ENCODE measurements at places on chromosomes 7 and 10.

GRCh38 chr10:104766341-104766740 is 125.3 kb downstream of the SORCS3 start:
- no peaks in the 10 kb centered on the region for H3K36me3 ChIP-seq
- no peaks in the 10 kb centered on the region for H3K27me3 ChIP-seq
- peak; percentile 7 for DNase-seq
- H3K4me1 ChIP-seq, result no peaks in the 10 kb centered on the region
- H3K27ac ChIP-seq, result no peak overlapping the region
- H3K4me3 ChIP-seq, result no peak overlapping the region

GRCh38 chr7:133741703-133742102 is 385.4 kb upstream of the LRGUK start:
- no peak overlapping the region for H3K27ac ChIP-seq
- H3K4me1 ChIP-seq, result peaks cover 8% of the 10 kb centered on the region
- H3K4me3 ChIP-seq, result no peak overlapping the region
- H3K36me3 ChIP-seq, result no peaks in the 10 kb centered on the region

DNA sequence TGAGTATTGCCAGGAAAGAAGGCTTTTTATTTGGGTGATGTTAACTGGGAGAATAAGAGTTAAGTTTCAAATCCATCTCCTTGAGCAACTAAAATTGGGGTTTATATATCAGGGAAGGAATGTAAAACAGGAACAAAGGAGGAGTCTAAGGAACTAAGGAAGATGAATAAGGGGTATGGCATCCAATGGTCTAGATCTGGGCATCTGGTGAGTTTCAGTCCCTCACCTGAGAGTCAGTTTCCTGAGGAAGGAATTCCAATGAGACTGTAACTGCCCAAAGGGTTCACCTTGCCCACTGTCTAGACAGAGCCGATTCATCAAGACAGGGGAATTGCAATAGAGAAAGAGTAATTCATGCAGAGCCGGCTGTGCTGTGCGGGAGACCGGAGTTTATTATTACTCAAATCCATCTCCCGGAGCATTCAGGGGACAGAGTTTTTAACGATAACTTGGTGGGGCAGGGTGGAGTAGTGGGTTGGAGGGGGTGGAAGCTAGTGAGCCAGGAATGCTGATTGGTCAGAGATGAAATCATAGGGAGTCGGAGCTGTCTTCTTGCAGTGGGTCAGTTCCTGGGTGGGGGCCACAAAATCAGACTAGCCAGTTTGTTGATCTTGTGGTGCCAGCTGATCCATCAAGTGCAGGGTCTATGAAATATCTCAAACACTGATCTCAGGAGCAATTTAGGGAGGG is 188.3 kb upstream of the STK17A start:
- H3K27ac ChIP-seq, result peak overlapping the region; percentile 20
- H3K36me3 ChIP-seq, result no peaks in the 10 kb centered on the region
- DNase-seq, result peak; percentile 37

GRCh38 chr7:2019711-2020511 is 212.8 kb downstream of the MAD1L1 start:
- H3K4me1 ChIP-seq, result 0 out of 2 replicates have a peak, but pooled peaks cover 4% of the 10 kb centered on the region
- H3K36me3 ChIP-seq, result peaks cover under 1% of the 10 kb centered on the region
- H3K4me3 ChIP-seq, result no peak overlapping the region

GRCh38 chr7:75944507-75944906 is 29.6 kb downstream of the POR start:
- 0 out of 2 replicates have a peak, but pooled peaks cover 2% of the 10 kb centered on the region for H3K36me3 ChIP-seq
- no peaks in the 10 kb centered on the region for H3K27me3 ChIP-seq
- no peak overlapping the region for H3K4me3 ChIP-seq
- no peak for DNase-seq
- peak overlapping the region; percentile 87 for H3K27ac ChIP-seq
